ENCODE measurements at places on chromosomes 4 and X.

DNA sequence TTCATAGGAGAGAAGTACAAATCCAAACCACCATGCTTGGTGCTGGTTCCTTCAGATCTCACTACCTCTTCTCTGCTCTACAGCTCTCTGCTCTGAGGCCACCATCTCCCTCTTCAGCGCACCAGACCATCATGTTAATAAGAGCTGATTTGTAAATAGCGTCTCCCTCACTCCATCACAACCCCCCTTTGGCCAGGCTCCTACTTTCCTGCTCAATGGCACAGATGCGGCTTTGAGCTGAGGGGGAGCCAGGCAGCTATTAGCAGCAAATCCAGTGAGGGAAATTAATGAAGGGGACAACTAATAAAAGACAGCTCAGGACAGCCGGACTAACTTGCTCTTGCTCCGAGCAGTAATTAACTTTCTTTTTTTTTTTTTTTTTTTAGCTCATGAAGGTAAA, 13.1 kb downstream of the NEUROG2 start:
- DNase-seq: no peak

DNA sequence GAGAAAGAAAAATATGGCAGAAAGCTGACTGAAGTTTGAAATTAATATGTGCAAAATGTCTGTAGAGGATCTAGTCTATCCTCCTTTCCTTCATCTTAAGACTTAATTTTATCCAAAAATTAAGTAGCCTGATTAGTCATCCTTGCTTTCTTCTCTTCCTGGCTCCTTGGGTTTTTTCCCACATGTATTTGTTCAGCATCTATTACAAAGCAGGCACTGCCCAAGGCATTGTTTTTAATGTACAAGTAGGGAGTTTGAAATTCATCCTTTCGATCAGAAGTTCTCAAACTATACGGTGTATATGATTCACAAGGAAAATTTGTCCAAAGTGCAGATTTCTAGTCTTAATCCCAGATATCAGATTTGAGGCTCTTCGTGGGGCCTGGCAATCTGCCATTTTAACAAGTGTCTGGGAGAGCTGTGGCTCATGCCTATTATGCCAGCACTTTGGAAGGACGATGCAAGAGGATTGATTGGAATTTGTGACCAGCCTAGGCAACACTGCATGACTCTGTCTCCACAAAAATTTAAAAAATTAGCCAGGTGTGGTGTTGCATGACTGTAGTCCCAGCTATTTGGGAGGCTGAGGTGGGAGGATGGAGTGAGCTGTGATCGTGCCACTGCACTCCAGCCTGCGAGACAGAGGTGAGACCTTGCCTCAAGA, 19.4 kb upstream of the YTHDC1 start:
- DNase-seq: no peak

DNA sequence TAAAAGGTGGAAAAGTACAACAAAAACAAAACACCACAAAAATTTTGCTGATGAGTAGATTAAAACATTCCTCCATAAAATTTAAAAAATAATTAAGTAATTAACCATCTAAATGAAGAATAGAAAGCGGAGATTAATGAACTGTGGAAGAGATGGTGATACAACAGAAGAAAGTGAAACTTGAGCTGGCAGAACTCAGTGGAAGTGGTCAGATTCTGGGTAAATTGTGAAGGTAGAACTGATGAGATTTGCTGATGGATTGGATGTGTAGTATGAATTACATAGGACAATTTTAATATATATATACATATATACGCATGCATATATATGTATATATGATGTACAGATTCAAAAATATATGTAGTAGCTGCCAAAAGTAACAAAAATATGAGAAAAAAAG, 73.9 kb downstream of the AMOT start:
- DNase-seq: no peak

- no peak for DNase-seq
Measured at GRCh38 chr4:147709999-147710398, 21.9 kb upstream of the ARHGAP10 start.

- no peak for DNase-seq
Measured at GRCh38 chrX:125395626-125396025, 76.0 kb downstream of the TEX13C start.

GRCh38 chrX:129957241-129958082, 25.0 kb upstream of the BCORL1 start:
- no peak for DNase-seq

DNA sequence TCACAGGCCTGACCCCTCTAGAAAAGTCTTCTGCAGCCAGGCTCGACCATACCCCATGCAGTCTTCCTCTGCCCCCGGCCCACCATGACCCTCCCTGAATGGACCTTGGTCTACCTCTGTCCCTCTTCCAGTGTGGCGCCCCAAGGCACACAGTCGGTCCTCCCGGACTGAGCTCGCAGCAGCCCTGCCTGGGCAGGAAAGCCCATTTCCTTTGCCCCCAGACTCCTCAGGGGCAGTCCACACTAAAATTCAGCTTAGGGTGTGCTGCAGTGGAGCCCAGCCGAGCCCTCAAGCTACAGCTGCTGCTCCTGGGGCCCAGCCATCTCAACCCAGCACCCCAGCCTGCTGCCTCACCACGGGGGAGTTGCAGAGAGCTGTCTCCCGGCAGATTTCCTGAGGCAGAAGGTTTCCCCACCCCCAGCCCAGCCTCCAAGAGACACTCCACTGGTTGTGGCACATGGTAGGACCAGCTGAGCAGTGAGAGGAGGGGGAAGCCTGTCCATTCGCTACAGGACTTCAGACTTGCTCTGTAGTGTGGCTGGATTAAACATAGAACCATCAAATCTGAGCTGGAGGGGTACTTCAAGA, 37.5 kb upstream of the IQSEC2 start:
- DNase-seq: no peak

DNA sequence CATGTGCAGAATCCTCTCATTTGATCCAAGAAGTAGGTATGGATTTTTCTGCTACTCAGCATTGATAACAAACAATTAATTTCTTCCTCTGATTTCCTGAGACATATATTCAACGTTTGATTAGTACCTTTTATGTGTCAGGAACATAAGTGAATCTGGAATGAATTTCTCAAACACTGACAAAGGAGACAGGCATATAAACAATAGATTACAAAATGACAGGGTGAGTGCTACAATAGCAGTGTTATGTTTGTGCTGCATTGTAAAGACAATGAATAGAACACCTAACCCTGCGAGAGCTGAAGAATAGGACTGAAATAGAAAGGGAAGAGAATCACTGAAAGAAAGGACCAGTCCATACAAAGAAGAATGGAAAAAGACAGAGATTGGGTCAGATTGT, 52.9 kb downstream of the ARHGAP24 start:
- no peak for DNase-seq

GRCh38 chr4:163660636-163661035, 166.1 kb downstream of the TMA16 start:
- DNase-seq: no peak

GRCh38 chr4:124288706-124289486, 423.6 kb downstream of the ANKRD50 start:
- no peak for DNase-seq

- no peak for DNase-seq
Measured at GRCh38 chrX:675279-675954, 44.8 kb downstream of the SHOX start.

DNA sequence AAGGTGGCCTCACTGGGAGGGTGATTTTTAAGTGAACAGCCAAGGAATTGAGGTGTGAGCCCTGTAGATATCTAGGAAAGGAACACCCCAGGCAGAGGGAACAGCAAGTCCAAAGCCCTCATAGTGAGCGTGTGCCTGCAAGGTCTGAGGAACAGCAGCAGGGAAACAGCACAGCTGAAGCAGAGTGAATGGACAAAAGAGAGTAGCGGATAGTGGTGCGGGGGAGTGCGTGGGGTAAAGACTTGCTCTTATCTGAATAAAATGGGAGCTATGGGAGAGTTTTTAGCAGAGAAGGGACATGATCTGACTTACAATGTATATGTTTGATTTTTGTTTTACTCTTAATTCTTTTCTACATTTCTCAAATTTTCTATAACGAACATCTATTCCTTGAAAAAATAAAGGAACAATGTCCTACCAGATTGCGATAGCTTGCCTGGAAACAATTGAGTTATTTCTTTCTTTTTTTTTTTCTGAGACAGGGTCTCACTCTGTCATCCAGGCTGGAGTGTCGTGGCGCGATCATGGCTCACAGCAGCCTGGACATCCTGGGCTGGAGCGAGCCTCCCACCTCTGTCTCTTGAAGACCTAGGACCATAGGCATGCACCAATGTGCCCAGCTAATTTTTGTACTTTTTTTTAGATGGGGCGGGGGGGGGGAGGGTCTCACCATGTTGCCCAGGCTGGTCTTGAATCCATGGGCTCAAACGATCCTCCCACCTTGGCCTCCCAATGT, 19.5 kb upstream of the HADH start:
- no peak for DNase-seq

- DNase-seq: peak; percentile 59
Measured at GRCh38 chrX:102832661-102833060, 104.4 kb upstream of the RAB40AL start.

- no peak for DNase-seq
Measured at GRCh38 chrX:139725720-139726119, 17.8 kb upstream of the MCF2 start.

DNA sequence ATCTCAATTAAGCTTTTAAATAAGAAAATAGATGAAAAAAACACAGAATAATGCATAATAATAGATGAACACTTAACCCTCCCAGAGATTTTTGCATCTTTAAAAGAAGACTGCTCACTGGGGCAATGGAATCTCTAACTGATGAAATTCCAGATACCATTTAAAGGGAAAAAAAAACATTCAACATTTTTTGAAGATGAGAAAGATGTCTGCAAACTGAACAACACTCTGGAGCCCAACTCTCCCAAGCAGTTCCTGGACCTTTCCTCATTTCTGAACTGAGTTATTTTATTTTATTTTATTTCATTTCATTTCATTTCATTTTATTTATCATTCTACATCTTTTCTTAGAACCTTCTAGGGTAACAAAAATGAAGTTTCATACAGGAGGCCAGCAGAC, 90.7 kb downstream of the CORIN start:
- DNase-seq: no peak

GRCh38 chrX:41184312-41184711, 99.1 kb downstream of the USP9X start:
- DNase-seq: no peak

DNA sequence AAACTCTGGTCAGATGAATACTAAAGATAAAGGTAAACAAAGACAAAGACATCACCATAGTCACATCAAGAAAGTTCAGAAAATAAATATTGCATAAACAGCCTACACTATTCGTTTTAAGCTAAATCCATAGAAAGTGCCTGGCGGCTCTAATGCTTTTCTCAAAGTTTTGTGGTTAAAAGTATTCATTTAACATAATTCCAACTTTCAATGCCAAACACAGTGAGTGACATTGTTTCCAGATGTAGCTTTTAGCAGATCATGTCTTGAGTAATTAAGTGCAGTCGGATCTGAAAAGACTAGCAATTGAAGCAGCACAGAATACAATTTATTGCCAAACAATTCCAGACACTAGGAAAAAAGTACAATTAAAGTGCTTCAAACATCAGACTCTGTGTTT, 287.1 kb upstream of the ADGRL3 start:
- no peak for DNase-seq

DNA sequence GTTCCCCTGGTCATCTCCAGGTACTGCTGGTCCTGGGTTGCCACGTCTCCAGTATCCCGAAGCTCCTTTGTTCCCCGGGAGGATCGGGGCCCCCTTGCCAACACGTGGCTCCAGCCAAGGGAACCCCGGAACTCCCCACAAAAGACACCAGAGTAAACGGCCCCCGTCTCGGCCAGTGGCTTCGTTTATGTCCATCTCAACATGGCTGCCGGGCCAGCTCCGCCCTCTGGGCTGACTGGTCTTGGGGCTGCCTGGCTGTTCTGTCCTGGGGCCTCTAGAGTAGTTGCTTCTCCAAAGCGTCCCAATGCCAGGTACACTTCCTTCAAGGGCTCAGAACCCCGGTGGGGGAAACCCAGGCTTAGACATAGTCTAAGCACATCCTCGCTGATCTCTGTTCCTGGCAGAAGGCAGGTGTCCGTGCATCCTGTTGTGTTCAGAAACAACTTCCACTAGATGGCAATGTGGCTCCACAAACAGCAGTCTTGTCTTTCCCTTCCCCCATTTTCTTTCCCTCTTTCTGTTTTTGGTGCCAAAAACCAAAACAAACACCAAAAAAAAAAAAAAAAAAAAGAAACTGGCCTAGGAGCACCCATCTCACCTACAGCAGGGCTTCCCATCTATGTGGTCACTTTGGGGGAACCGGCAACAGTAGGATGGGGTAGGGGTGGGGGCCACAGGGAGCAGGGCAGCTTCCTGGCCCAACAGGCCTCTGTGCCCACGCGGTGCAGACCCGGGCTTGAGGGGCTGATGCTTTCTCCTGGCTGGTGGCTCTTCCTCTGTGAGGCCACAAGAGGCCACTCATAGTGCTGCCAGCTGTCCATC, 35.3 kb downstream of the NBDY start:
- DNase-seq: peak; percentile 68

- no peak for DNase-seq
Measured at GRCh38 chr4:186889876-186890643, 166.4 kb upstream of the FAT1 start.

DNA sequence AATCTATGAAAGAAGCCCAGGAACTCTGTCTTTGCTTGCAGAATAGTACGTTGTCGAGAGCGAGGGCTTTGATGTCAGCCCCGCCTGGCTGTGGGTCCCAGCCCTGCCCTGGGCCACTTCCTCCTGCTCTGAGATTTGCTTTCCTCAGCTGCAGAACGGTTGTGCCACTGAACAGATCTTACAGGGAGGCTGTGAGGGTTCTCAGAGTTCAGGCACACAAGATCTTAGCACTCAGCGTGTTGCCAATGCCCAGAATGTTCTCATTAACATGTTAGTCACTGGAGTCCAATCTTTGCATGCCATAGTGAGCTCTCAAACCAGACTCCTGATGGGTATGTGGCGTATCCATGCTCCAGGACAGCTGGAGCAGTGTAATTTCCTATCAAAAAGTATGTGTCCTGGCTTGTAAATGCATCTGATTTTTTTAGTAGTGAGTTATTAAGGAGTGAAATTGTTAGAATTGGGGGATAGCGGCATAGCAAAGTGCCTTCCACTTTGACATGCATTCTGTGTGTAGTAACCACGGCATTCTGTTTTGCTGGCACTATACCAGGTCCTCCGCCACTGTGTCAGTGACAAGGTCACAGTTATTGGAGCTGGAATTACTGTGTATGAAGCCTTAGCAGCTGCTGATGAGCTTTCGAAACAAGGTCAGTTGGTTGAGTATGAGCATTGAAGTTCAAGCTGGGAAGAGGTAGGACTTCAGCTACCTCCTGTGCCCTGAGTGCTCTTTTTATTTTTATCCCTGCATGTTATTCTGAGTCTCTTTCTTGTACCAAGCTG, 31.6 kb downstream of the TKTL1 start:
- DNase-seq: no peak

DNA sequence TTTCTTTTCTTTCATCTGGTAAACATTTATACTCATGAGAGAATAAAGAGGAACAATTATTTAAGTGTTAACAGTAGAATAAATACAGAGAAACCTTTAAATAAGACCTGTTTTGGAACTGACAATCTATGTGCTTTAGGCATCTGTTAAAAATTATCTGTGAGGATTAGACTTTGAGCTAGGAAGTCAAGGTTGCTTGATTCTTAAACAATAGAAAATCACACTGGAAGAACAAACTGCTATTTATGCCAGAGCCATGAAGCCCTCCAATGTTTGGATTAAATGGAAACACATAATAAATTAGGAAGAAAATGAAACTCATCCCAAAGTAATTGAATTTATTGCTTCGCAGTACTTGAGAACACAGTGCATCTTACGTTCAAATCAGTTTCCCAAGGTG, 207.2 kb upstream of the NPY2R start:
- no peak for DNase-seq
